ENCODE measurements at places on chromosomes 13 and 19. TPM values are rescaled to one million over a fixed set of nuclear protein-coding genes. Genes with fewer than 3 reads are reported as not detected.

The WIZ gene
- total RNA-seq, result 4.6 TPM

The CEACAM8 gene
- total RNA-seq, result not detected

The CNFN gene
- not detected for total RNA-seq

The ATP8B3 gene
- total RNA-seq, result 0.52 TPM

The MBD3L2 gene
- not detected for total RNA-seq

The SRRM5 gene
- total RNA-seq, result under 0.01 TPM

The NANOS3 gene
- total RNA-seq, result not detected

The UHRF1 gene
- total RNA-seq, result 6.0 TPM

The TYROBP gene
- not detected for total RNA-seq

The ZNF221 gene
- total RNA-seq, result 3.9 TPM

The KCNN4 gene
- 0.11 TPM for total RNA-seq

The KIR2DL4 gene
- total RNA-seq, result not detected

The GSX1 gene
- total RNA-seq, result not detected

The CPB2 gene
- total RNA-seq, result not detected

The NXNL1 gene
- total RNA-seq, result not detected

The ENOX1 gene
- 0.22 TPM for total RNA-seq

The EPN1 gene
- 36.2 TPM for total RNA-seq

The PLPP2 gene
- 38.1 TPM for total RNA-seq

The EBI3 gene
- 0.09 TPM for total RNA-seq

The C5AR1 gene
- not detected for total RNA-seq

The TNFRSF19 gene
- 0.22 TPM for total RNA-seq

The CACNG7 gene
- total RNA-seq, result not detected

The PRTN3 gene
- total RNA-seq, result not detected

The EFNB2 gene
- total RNA-seq, result 83.2 TPM

The RASIP1 gene
- total RNA-seq, result 61.2 TPM

The ICAM5 gene
- total RNA-seq, result under 0.01 TPM

The CEACAM4 gene
- not detected for total RNA-seq

The GET3 gene
- 77.6 TPM for total RNA-seq

The ZFR2 gene
- 0.09 TPM for total RNA-seq

Data from dermis lymphatic vessel endothelial cell (primary cell).